ENCODE measurements at places on chromosomes 12 and 14. TPM values are rescaled to one million over a fixed set of nuclear protein-coding genes. Genes with fewer than 3 reads are reported as not detected.
A peak's percentile ranks its signal among the peaks of the same experiment; 100 is the strongest.

The CSAD gene
- 24.0 TPM for total RNA-seq

The GPR132 gene
- 1.4 TPM for total RNA-seq

- DNase-seq: no peak
These were observed 2.9 kb upstream of the SIX6 start for GRCh38 chr14:60506010-60506409.

DNA sequence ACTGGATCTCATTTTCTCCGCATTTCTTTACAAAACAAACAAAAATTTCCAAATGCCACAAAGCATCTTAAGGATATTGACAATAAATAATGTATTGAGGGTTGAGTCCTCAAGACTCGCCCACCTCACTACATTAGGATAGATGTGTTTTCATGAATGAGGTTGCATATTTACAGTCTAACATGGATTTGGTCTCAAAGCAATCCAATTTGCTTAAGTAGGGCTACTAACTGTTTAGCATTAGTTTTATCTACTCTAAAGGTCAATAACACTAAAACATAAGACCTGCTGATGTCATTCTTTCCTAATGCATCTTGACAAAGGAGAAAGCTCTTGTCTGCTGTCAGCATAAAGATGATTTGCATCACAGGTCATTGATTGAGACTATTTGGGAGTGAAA is 82.4 kb downstream of the PTPRR start:
- no peak for DNase-seq

- no peak for DNase-seq
These were observed 9.8 kb downstream of the APPL2 start for GRCh38 chr12:105226219-105226618.

GRCh38 chr14:103521951-103522563 is 573 bp downstream of the CKB start:
- DNase-seq: no peak

DNA sequence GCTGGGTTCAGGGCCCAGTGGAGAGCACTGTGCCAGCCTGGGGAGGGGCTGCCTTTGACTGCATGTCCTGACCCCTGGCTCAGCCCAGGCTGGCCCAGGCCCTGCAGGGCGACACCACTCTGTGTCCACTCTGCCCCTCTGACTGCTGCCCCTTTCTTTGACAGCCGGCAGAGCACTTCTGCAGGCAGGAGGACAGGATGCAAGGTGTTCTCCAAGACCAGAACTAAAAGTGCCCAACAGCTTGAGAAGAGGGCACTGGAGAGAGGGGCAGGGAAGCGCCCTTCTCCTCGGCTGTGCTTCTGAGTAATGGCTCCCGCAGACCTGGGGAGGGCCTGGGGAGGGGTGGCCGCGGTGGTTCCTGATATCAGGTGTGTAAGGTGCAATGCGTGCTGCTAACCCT is 72.7 kb downstream of the WDR20 start:
- DNase-seq: no peak

DNA sequence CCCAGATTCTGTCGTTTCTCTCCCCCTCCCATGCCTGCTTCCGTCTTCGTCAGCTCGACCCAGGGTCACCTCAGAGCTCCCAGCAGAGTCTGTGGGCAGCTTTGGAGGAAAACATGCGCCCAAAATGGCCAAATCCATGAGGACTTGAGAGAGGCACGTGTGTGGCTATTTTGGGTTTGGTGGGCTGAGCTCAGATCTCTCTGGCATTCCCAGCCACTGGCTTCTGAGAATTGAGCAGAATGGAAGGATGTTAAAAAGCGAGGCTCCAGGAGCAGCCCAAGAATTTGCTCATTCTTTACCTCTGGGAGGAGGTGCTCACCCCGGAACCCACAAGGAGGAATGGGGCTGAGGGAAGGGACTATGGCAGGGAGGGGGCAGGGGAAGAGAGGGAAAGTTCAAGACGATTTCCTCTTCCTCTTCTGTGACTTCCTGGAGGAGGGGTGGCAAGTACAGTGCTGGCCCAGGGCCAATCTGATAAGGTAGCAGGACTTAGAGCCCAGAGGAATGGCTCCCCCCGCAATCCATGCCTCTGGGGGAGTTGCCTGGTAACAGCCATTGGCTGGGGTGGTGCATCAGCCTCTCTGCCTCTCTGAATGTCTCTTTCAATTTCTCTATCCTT is 20.1 kb downstream of the TSPAN9 start:
- DNase-seq: peak; percentile 49

- DNase-seq: no peak
These were observed 24.4 kb downstream of the GLRX5 start for GRCh38 chr14:95559203-95559602.

DNA sequence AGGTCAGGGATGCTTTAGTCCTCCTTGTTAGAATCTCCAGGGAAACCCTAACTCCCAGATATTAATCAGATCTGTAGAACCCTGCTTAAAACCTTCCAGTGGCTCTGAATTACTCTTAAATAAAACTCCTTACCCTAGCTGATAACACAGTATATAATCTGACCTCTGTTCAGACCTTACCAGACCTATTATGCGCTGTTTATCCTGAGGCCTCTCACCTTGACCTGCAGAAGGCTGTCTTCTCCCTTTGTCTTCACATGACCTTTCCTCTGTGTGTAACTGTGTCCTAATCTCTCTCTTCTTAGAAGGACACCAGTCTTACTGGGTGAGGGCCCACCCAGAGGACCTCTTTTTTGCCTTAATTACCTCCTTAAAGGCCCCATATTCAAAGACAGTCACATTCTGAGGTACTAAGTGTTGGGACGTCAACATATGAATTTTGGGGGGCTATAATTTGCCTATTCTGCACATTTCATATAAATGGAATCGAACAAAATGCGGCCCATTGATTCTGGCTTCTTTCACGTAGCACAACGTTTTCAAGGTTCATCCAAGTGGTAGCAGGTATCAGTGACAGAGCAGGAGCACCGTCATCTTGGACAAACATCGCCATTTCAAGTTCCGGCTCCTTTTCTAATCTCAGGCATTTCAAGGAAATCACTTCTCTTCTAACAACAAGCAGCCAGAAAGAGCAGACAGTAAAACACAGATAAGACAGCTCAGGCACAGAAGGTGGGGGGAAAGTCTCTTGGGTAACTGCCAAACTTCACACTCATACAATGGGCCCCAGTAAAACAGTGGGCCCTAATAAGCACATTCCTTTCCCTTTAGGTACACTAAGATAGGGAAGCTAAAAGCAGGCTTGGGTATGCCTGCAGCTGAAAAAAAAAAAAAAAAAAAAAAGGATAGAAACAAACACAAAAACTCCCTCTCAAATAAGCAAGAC is 200.2 kb upstream of the NUDT4 start:
- DNase-seq: no peak

Data from Calu3 (cell line).